Erythroblast (primary cell): ENCODE measurements at places on chromosomes 6 and 20.

DNA sequence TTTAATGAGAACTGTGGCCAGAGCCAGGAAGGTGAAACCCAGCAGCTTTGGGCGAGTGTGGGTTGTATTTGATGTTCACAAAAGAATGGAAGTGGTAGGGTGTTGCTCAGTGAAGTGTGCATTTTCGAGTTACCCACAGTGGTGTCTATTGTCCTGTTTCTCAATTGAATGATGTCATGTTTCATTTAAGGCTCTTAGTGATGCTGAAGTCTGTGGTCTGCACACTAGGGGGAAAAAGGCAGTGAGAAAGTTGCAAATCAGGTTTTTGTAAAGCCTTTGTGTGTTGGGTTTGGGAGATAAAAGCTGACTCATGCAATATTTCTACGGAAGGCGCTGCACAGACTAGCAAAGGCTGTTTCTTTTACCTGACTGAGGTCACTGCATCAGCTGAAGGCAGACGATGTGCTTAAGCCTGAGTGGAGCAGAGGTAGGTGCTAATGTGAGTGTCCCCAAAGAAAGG is 121.1 kb downstream of the PLEKHG1 start:
- no peak for DNase-seq

- DNase-seq = peak; percentile 79
These were observed at the start of gene PGBD1 for GRCh38 chr6:28281288-28282064. Gene PGBD1, plus strand, starts transcription at chr6:28281572. Its CDS starts 2,242 bp downstream, at chr6:28283814.

DNA sequence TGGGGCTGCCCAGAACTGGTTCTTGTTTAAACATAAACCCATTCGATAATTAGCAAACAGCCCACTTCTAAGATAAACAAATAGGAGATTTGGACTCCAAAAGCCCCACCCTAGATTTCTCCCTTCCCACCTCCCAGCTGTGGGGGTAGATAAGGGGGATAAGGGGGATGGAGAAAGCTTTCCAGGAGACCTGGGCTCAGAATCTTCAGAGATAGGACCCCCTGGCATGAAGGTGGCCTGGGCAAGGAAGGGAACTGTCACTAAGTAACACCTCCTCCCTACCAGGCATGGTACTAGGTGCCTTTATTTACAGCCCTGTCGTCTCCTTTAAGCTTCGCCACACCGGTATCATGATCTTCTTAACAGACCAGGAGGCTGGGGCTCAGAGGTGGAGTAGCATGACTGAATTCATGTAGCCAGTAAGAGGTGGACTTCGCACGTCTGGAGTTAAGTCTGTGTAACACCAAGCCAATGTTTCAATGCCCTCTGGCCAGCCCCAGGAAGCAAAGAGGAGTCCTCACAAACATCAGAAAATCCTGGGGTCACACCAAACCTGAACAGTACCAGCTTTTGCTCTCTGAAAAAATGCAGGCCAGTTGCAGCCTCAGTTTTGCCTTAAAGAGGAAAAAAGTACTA is 4.6 kb downstream of the SDC4 start:
- DNase-seq = peak; percentile 70

GRCh38 chr20:25017257-25017803 is 24.8 kb upstream of the APMAP start:
- no peak for DNase-seq

- no peak for DNase-seq
These were observed 33.0 kb downstream of the SAMD3 start for GRCh38 chr6:130189531-130190397.

DNA sequence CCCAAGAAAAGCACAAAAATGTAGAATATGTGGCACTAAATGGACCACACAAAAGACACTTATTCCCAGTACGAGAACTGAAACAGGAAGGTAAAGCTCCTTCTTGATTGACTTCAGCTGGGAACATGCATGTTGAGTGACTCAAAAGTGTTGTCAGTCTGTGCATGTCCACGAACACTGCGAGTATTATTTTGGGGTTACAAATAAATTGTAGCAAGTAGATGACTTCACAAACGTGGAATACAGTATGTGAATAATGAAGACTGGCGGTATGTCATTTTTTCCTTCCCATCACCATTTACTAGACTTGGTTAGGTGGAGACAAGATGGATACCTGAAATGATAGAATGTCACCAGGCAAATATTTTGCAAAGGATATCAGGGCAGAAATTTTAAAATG is 45.4 kb downstream of the L3MBTL3 start:
- DNase-seq = no peak

GRCh38 chr20:46131396-46131795 is 13.3 kb downstream of the CD40 start:
- DNase-seq = no peak

DNA sequence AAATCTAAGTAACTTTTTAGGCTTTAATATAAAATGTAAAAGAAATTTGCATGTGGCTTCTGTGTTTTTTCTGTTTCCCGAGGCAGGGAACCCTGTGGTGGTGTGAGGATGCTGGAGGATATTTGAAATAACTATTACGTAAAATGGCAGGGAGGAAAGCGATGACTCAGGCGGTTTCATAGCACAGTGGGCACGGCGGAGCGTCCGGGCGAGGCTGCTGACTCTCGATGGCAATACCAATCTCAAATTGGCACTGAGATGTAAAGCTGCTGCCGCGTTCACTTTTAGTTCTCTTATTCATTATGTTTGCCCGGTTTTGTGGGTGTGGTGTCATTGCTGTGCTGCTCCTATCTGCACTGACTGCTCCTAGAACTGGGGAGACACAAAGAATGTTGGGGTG is 254.3 kb downstream of the THBS2 start:
- DNase-seq = no peak

DNA sequence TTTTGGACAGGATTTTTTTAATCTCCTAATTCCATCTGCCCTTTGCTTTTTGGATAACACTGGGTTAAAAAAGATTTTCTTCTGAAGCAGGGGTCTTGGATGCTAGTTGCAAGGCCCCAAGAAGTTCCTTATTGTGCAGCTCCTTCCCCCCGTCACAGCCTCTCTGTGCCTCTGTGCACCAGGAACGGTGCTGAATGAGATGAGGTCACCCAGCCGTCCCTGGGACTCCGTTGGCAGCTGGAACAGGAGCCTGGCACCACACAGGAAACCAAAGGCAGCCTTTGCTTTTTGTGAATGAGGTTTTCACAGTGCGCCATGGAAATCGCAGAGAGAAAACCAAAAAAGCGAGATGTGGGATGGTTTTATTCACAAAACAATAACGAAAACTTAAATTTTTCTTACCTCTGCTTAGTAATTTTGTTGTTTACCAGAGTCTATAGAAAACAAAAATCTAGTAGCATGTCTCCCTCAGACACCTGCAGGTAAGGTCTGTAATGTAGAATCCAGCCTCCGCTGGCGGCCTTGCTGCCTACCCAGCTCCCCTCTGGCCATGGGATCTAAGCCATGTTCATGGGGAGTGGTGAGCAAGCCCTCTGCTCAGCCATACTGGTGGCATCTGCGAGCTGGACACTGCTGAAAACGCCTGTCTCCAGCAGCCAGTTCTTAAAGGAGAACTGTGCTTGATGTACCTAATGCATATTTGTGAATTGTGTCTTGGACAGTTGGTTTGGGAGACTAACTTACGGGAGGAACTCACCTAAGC is 40.4 kb upstream of the SYNJ2 start:
- DNase-seq = no peak

DNA sequence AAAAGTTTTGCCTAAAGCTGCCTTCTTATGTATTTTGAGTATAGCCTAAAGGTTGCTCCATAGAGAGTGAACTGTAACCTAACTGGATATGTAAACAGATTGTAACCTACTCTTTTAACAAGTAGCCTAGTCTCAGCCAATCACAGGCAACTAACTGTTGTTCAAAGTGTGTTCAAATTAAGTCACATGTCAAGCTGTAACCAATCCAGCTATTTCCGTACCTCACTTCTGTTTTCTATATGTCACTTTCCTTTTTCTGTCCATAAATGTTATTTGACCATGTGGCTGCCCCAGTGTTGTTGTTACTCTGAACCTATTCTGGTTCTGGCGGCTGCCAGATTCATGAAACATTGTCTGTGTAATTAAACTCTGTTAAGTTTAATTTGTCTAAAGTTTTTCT is 47.4 kb upstream of the RNGTT start:
- DNase-seq = no peak

DNA sequence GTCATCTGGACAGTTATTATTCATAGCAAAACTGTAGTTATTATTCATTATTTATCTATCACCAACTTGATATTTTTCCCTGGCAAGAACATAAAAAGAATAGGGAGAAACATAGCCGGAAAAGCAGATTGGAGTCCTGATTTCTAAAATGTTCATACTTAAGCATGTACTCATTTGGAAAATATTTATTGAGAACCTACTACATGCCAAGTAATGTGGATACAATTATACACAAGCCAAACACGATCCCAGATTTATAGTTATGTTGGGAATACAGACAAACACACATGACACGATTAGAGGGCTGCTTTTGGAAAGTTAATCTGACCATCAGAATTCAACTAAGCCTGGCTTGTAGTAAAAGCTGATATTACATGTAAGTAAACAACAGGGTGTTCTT is 30.7 kb downstream of the ARHGAP18 start:
- DNase-seq = no peak

GRCh38 chr6:142796571-142796970 is 148.4 kb downstream of the HIVEP2 start:
- DNase-seq = no peak

DNA sequence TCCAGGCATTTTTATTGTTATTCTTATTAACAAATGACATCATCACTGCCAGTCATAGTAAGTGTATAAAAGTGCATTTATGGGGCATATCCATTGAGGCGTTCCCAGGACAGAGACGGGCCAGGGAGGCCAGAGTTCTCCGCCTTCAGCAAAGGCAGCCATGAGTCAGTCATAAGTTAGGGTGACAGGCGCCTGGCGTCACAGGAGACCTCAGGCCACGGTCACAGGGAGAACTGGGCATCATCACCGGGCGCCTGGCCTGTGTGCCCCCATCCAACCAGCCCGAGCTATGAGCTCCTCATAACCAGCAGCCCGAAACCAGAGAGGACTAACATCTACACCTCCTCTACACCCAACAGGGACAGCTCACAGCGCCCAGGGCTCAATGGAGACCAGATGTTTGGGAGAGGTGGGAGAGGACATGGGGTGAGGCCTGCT is 259.2 kb downstream of the DLL1 start:
- no peak for DNase-seq

- DNase-seq = no peak
These were observed 11.4 kb downstream of the DYNLT1 start for GRCh38 chr6:158633127-158633526.

DNA sequence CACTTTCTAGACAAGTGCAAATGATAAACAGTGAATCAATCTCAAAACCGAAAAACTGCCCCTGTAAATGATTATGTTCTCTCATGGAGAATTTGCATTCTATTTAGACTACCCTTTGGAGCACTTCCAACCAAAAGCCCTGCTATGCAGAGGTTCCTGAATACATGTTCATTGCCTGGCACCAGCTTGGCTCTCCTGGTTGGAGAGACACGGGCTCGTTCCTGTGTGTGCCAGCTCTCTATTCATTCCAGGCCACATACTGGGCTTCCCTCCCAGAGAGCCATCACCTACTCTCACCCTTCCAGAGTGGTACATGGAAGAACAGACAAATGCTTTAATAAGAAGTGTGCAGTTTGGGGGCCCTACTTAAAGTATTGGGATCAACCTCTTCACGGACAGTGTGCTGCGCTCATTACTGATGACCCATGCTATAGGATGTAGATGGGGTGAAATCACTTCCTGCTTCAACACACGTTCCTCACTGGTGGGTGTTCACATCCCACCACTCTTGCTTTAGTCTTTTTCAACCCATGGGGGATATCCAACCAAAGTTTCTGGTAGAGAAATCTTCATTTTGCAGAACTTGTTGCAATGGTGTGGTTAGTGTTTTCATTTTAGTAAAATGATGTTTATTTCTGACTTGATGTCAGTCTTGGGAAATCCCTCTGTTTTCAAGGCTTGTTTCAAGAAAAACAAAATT is 38.5 kb upstream of the NAA20 start:
- DNase-seq = no peak

GRCh38 chr6:119196715-119197114 is 118.3 kb upstream of the FAM184A start:
- no peak for DNase-seq

GRCh38 chr20:32289661-32290431 is 12.4 kb downstream of the KIF3B start:
- no peak for DNase-seq

GRCh38 chr6:69867639-69867976 is 1.3 kb downstream of the COL19A1 start:
- no peak for DNase-seq

DNA sequence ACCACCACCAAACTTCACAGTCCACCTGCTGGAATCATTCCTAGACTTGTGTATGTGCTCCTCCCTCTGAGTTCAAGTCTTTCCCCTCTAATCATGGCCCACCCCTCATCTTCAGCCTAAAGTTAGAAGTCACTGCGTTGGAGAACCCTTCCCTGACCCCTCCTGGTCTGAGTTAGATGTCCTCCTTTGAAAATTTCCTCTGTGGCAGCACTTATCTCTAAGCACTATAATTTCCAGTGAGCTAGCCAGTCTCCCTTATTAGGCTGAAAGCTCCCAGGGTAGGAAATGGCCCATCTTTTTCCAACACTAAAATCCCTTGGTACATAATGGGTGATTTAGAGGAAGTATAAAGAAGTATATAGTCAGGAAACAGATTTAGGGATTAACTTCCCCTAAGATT is 63.2 kb downstream of the SESN1 start:
- no peak for DNase-seq

- DNase-seq = no peak
These were observed at the start of gene PHACTR3 for GRCh38 chr20:59603781-59604541. Gene PHACTR3, plus strand, starts transcription at chr20:59604540. Its CDS starts 475 bp downstream, at chr20:59605015.

DNA sequence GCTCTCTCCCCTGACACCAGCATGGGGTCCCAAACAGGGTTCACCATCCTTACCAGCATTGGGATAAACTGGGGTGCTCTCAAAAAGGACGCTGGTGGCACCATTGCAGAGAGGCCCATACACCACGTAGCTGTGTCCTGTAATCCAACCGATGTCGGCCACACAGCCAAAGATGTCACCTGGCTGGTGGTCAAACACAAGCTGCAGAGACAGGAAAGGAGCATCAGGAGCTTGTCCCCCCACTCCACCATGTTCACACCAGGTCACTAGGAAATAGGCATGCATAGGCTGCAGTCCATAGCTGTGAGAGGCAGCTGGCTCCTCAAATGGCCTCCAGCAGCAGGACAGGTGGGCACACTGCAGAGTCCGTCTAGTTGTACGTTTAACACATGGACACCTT is 28.8 kb upstream of the APMAP start:
- DNase-seq = no peak
